ENCODE measurements at places on chromosomes 4 and X.

DNA sequence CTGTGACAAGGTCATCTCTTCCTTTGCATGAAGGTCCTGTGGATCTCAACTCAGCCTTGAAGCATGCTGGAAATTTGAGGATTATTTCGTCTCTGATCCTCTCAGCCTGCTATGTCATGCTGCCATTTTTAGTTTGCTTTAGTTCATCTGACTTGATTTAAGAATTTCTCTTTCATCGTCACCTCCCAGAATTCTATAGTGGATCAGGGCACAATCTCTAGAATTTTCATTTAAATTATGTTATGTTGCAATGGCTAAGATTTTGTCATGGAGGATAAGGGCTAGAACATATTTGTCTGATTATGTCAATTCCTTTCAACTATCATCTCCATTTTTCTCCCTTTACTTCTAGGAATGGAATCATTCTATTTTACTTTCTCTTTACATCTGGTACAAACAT is 98.8 kb downstream of the PCDH10 start:
- DNase-seq: no peak

DNA sequence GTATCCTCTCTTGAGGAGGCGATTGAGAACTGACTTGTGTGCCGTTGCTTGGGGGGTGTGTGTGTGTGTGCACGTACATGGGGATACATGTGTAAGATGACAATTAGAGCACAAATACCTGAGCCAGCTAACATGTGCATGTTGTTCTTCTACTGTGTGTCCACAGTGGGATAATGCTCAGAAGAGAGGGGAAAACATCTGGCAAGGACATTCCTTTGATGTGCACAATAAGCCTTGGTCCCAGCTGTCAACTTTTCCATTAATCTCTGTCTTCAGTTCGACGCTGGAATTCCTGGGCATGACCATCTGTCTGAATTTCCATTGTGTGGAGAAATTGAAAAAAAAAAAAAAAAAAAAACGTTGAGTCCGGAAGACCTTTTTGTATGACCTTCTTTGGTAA is 592.0 kb upstream of the GALNTL6 start:
- DNase-seq: no peak

GRCh38 chrX:30822068-30822681 is 66.9 kb downstream of the TAB3 start:
- no peak for DNase-seq

DNA sequence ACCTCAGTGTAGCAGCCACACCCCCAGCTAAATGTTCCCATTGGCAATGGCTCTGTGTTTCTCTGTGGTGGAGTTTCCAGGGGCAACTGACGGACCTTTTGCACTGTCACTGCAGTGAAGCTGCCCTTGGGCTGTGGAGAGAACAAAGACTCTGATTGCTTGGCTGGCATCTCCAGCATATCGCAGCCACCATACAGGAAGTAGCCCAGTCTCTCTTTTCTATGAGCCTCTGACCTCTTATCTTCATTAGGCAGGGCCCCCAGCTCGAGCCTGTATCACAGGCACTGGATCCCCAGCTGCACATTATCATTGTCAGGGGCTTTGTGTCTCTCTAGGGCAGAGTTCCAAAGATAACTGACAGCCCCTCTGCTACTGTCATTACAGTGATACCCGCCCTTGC is 483.5 kb downstream of the ARAP2 start:
- no peak for DNase-seq

- no peak for DNase-seq
Observed at GRCh38 chr4:47717188-47717587, 120.7 kb downstream of the CORIN start.

DNA sequence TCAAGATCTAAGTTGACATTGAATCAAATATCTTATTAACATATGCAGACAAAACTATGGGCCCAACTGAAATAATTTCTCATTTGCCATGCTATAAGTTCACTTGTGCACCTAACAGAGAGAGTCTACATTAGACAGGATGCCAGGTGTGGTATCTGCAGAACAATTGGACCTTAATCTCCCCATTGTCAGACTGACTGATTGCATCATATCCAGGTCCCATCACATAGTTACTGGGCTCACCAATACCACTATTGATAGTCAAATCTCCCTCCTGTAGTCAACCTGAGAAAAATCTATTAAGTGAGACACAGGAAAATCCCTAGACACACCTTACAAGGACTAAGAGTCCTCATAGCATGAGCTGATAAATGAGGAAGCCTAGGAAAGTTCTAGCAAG is 156.0 kb upstream of the FRG1 start:
- no peak for DNase-seq

- DNase-seq: no peak
Observed at GRCh38 chr4:136097676-136098075, 1434.6 kb downstream of the PCDH18 start.

GRCh38 chr4:153465615-153466080 is 512 bp upstream of the TMEM131L start:
- no peak for DNase-seq

- no peak for DNase-seq
Observed at GRCh38 chrX:38332505-38332904, 5.2 kb upstream of the RPGR start.

DNA sequence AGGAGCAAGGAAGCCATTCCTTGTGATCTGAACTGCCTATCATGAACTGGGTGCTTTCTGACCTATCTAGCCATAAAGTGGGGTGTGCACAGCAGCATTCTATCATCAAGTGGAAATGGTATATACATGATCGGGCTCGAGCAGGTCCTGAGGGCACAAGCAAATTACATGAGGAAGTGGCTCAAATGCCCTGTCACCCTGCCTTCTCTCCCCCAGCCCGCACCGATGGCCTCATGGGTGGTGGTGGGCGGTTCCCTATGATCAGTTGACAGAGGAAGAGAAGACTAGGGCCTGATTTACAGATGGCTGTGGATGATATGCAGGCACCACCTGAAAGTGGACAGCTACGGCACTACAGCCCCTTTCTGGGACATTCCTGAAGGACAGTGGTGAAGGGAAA is 46.3 kb upstream of the BCLAF3 start:
- no peak for DNase-seq

- no peak for DNase-seq
Observed at GRCh38 chrX:47093860-47094259, 15.6 kb downstream of the RGN start.

GRCh38 chr4:146255463-146255862 is 41.1 kb downstream of the REELD1 start:
- DNase-seq: no peak

- DNase-seq: no peak
Observed at GRCh38 chr4:140679576-140679975, 76.6 kb downstream of the TBC1D9 start.

DNA sequence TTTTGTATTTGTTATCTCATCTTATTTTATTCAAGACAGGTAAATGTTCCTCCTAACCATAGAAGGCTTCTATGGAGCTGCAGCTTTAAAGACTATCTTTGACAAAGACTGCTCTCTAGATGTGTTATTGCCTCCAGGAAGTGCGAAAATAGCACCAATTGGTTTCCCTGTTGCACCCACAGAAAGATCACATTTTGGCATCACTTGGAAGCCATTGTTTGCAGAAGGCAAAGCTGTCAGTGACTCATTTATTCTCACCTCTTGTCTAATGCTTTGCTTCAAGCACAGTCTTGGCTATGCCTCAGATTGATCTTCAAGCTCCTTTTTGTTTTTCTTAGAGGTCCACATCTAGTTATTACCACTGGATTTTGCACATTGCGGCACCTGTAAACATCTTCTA is 150.3 kb downstream of the PCDH7 start:
- DNase-seq: no peak

DNA sequence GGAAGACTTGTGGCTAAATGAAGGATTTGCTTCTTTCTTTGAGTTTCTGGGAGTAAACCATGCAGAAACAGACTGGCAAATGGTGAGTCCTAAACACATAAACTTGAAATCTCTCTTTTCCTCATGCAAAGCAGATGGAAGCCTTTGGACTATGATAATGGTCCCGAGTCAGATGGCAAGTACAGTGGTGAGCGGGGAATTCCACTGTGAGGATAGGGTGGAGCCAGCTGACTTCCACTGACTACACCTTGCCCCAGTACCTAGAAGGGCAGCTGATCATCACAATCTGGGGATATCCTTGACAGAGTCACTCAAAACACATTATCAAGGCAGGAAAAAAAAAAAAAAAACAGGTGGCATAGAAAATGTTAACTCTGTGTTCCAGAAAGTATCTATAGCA is 34.3 kb downstream of the ENPEP start:
- no peak for DNase-seq

DNA sequence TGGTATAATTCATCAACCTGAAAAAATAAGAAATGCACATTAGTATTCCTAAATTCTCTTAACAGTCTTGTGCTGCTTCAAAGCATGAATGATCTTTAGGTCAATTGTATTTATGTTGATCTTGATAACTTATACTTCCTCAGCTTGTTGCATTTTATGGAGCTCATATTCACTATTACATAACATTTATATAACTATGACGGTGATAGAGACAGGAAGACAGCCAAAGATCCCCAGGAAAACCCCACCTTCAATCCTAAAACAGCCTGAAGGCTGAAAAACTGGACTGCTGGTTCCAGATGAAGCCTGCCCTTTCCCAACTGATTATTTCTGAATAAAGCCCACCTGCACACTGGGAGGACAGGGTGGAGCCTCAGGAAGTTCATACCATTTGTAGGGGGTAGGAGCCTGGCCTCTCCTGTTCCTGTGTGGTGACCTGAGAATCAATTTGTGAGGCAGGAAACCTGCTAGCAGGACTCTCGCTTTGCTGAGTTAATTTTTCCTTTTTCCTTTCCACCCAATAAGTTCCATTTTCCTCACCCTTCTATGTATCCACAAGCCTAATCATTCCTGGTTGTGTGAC is 30.5 kb downstream of the MAGEC1 start:
- no peak for DNase-seq

- no peak for DNase-seq
Observed at GRCh38 chrX:54419559-54420302, 20.5 kb upstream of the TSR2 start.

DNA sequence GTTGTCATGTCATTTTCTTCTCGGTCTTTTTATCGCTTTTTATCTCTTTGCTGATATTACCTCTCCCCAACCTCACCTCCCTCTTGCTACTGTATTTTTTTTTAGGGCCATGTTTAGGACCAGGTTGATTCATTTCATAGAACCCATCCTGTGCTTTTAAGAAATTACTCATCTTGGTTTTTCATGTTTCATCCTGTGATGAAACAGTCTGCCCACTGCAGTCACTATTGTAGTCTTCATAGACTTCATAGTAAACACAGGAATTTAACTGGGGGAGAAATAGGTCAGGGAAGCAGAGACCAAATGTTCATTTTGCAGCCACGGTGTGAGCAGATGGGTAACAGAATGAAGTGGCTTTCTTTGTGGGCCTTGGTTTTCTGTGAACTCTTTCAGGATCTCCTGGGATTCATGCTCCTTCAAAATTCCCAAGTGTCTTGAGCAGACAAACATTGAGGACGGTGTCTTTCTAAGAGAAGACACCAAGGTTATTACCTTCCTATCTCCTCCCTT is 161.8 kb downstream of the NAA11 start:
- no peak for DNase-seq

GRCh38 chr4:118281611-118282442 is 71.0 kb downstream of the PRSS12 start:
- no peak for DNase-seq

DNA sequence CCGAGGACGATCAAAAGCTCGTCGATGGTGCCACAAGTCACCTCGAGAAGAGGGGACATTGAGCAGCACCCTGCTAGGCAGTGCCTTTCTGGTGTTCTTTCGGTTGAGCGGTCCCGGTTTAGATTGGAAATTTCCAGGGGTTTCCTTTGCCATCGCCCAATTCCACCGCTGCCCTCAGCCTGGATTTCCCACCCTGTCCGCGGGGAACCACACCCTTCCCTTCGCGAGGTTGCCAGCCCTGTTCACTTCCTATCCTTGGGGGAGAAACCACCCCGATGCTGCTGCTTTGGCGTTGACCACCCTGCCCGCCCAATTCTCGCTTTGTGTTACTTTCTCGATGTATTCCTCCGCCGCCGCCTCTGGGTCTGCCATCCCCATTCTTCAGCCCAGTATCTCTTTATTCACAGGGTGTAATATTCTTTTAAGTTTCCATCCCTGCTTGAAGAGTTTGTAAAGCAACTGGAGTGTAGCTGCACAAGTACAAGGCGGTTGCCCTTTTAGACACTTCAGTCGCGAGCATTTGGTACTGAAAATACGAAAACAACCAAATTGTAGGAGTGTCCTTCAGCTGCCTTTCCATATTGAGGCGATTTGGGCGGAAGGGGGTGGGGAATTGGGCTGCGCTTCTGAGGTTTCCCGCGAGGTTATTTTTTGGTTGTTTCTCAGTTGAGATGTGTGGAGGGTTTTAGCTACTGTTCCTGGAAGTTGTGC is 1.1 kb downstream of the OGT start:
- peak; percentile 39 for DNase-seq

GRCh38 chr4:68570122-68570507 is 6.0 kb downstream of the UGT2B17 start:
- no peak for DNase-seq
